ENCODE measurements at places on chromosomes 1 and 21.

GRCh38 chr1:110053552-110054428, 16.7 kb downstream of the ALX3 start:
- DNase-seq, result peak; percentile 48

GRCh38 chr1:210525716-210526454, 197.2 kb downstream of the HHAT start:
- peak; percentile 68 for DNase-seq

- peak; percentile 96 for DNase-seq
These were observed at the start of gene UBE2J2 for GRCh38 chr1:1273512-1274298. UBE2J2 (minus strand) TSS chr1:1273854; CDS start chr1:1267992, 5,862 bp downstream.

GRCh38 chr1:200380589-200381021, 29.2 kb downstream of the ZNF281 start:
- no peak for DNase-seq

- DNase-seq, result no peak
These were observed 13.5 kb upstream of the IKBKE start for GRCh38 chr1:206456577-206457370.

GRCh38 chr1:211305044-211305443, 21.6 kb upstream of the TRAF5 start:
- DNase-seq, result no peak

GRCh38 chr1:196477262-196477661, 131.0 kb downstream of the KCNT2 start:
- no peak for DNase-seq

GRCh38 chr1:45594412-45594811, 10.6 kb downstream of the NASP start:
- no peak for DNase-seq

- no peak for DNase-seq
These were observed 882.9 kb upstream of the ADGRL2 start for GRCh38 chr1:80917826-80918225.

DNA sequence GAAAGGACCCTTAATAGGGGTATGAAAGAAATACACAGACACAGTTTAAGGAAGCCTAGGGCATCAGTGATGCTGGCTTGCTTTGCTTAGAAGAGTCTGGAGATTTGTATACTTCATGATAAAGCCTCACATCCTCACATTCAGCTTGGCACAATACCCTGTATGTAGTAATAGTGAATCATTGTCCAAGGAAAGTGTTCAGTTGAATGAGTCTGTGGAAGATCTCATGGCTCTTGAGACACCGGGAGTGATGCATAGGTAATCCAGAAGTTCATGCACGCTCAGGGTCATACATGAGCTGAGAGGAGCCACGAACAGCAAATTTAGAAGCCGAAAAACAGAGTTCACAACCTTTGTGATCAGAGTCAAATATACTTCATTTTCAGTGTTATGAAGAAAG, 537.2 kb upstream of the TMPRSS15 start:
- no peak for DNase-seq

- no peak for DNase-seq
These were observed 15.6 kb downstream of the SMG7 start for GRCh38 chr1:183487674-183488442.

- DNase-seq, result peak; percentile 27
These were observed 149.3 kb downstream of the HUNK start for GRCh38 chr21:32022146-32022545.

DNA sequence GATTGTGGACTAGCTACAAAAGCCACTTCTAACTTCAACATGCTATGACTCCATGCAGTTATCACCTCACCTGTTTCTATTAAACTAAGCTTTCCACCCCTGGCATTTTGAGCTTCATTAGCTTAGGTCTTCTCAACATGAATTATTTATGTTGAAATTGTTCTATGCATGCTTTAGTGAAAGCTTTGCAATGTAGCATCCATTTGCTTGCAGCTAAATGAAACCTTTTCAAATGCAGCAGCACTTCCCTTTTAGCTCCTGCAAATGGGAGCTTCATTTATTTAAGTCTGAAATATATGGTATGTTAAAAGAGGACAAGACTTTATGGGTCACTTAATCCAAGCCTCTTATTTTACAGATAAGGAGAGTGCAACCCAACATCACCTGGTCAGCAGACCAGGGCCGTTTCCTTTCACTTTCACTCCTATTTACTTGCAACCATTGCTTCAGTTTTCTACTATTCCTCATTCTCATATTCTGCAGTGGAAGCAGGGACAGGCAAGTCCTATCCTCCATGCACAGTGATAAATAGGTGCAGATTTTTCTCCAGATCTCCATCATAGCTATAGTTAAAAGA, 56.4 kb upstream of the SAMSN1 start:
- no peak for DNase-seq

- DNase-seq, result no peak
These were observed 3.4 kb upstream of the POFUT2 start for GRCh38 chr21:45290948-45291612.

DNA sequence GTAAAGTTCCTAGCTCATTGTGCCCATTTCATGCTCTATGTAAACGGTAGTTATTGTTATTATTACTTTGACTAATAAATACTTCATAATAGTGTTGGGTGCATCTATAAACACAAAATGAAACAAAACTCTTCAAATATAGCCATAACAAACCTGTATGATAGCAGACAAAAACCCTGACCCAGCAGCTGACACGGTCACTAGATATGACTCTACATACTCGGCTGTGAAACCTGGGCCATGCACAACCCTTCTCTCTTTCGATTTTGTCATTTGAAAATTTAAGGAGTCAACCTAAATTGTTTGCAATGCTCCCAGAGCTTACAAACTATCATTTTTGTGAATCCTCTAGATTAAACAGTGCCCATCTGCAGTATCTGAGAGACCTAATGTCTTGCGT, 8.0 kb upstream of the RGS13 start:
- DNase-seq, result no peak

DNA sequence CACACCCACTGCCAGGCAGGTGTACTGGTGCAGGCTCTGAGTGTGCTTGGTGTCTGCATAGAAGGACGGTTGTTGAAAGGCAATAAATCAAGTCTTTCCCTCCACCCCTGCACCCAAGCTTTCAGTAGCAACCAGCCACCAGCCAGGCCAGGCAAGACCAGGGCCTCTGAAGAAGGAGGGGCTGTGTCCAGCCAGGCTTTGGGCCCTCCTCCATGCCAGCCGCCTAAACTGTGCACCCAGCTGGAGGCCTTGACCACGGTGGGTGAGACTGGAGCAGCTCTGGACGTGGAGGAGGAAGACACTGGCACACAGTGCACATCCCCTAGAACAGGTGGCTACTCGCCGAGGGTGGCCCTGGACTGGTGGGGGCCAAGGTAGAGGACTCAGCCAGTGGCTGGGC, 4.9 kb downstream of the OLIG2 start:
- DNase-seq, result no peak

DNA sequence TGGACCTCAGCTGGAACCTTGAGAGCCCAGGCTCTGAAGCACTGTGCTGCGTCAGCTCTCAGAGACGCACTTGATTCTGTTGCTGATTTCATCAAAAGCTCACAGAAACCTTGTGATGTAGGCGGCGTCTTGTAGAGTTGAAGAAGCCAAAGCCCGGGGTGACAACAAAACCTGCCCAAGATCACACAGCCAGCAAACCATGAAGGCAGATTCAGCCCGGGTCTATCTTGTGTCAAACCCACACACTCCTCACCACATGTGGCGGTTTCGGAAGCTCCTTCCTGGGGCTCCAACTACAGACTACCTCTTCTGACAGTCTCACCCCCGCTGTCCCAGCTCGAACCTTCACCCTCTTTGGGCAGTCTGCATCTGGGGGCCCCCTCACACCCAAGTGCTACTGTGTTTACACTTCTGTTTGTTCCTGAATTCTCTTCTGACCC, 50.4 kb downstream of the TENT5C start:
- DNase-seq, result no peak

GRCh38 chr1:72357411-72357810, 75.1 kb upstream of the NEGR1 start:
- DNase-seq, result no peak

GRCh38 chr1:41790351-41790750, 128.4 kb downstream of the HIVEP3 start:
- DNase-seq, result no peak

GRCh38 chr1:204979891-204980649, 62.9 kb upstream of the CNTN2 start:
- DNase-seq, result no peak

GRCh38 chr1:229557200-229557850, 1.2 kb downstream of the ABCB10 start:
- DNase-seq, result peak; percentile 32

GRCh38 chr1:192265516-192266173, 51.1 kb upstream of the RGS21 start:
- no peak for DNase-seq

GRCh38 chr1:119686661-119687060, 25.1 kb upstream of the PHGDH start:
- DNase-seq, result peak; percentile 24

GRCh38 chr1:61181067-61182038, 99.0 kb downstream of the NFIA start:
- no peak for DNase-seq

DNA sequence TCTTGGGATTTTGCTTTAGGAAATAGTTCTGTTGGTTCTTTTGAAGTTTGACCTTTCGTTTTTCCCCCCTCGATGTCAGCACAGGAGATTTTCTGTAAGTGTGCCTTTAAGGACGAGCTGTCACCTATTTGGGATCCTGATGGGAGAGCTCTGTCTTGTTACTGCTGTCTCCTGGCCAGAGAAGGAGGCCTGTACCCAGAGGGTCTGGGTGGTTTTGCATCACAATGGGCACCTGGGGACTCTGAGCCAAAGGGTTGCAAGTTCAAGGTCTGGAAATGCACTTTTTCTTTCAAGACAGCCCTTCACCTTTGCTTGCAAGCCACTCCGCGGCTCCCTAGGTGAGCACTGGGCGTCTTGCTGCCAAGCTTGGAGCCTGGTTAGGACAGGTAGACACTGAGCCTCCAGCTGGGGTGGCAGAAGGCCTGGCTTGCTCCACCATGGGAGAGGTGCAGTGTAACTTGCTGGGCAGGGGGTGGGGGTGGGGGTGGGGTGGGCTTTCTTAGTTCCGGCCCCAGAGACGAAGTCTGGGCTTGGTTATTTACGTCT, 2.9 kb downstream of the AJAP1 start:
- DNase-seq, result no peak

GRCh38 chr1:210754878-210755665, 378.9 kb downstream of the KCNH1 start:
- DNase-seq, result peak; percentile 72

GRCh38 chr1:53684741-53685140, 54.2 kb downstream of the GLIS1 start:
- DNase-seq, result no peak

DNA sequence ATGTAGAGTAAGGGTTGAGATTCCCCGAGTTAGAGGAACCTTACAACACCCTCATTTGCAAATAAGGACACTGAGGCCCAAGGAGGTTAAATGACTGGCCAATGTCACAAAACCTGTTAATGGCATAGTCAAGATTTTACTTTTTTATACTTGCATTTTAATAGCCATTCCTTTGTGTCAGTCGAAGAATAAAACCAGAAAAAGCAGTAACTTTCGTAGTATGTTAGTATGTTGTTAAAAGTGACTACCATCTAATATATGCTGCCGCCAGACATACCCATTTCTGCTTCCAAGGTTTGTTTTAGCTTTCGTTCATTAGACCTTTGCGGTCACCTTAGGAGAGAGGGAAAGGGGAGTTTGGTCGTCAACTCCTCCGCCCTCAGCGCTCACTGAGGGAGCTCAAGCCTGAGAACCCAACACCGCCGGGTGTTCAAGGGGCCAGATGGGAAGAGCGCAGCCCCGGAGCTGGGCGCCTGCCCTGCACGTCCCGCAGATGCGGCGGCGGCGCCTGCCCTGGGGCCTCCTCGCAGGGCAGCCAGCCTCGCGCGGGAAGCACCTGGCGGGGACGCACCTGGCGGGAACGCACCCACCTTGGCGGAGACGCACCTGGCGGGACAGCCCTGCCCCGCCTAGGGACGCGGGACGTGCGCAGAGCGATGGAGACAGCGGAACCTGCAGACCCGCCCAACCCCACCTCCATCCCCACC, 466 bp downstream of the VPS26C start:
- peak; percentile 50 for DNase-seq

DNA sequence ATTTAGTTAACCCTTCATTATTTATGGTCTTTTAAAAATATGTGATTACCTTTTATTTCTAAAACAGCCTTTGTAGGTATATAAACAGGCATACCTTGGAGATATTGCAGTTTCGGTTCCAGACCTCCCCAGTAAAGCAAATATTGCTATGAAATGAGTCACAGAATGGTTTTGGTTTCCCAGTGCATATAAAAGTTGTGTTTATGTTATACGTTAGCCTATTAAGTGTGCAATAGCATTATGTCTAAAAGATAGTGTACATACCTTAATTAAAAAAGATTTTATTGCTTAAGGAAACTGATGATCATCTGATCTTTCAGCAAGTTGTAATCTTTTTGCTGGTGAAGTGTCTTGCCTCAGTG, 44.1 kb downstream of the XCL2 start:
- DNase-seq, result no peak

GRCh38 chr1:211967704-211968103, 67.7 kb downstream of the INTS7 start:
- DNase-seq, result no peak

DNA sequence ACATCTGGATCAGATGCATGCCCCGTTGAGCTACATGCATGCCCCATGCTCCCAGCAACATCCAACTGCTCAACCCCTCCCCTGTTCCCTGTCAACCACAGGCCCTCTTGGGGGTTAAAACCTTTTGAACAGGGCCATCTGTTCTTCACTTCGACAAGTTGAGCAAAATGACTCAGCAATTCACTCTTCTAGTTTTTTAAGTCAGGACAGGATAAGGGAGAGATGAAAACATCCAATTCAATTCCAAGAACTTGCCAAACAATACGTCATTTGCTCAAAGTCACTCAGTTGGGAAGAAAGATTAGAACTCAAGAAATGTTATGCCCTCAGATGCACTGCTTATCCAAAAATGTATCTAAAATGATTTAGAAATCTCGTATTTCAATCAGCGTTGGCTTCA, 46.1 kb upstream of the MTF2 start:
- no peak for DNase-seq

- peak; percentile 23 for DNase-seq
These were observed 1.9 kb upstream of the MGST3 start for GRCh38 chr1:165629151-165629550.

GRCh38 chr1:46481961-46482360, 7.7 kb upstream of the DMBX1 start:
- no peak for DNase-seq

DNA sequence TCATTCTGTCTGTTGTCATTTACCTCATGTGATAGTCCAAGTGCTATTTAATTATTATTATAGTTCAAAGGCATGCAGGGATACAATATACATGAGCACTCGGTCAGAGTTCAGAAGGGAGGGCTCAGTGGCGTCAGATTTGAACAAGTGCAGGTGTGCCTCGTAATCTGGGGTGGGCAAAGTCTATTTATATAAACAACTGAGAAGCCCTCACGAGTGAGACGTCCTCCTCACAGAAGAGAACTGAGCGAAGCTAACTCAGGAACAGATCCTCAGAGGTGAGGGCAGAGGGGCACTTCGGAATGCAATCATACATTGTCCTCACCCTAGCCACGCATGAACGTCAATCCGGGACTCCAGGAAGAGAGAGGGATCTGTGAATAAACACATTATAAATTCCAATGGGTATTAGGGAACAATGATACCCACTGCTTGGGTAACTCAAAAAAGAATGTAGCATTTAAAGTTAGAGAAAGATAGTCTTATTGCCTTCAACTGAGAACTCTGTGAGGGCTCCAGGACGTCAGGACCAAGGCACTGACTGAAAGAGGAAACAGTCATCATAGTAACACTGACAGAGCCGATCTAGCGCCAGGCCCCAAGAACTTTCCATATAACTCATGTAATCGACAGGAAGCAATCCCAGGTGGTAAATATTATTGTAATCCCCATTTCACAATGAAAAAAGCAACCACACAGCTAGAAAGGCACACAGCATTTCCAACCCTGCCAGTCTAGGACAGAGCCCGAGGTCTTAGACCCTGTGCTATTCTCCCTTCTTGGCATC, 127.1 kb upstream of the B3GALT2 start:
- DNase-seq, result no peak
